Stimulated activated CD4-positive, alpha-beta T cell treated with anti-CD3 and anti-CD28 coated beads, Interleukin-2, amount 100 ng/mL, for 24 hours (primary cell): ENCODE measurements at places on chromosomes 5 and 9.

- DNase-seq = no peak
Measured at GRCh38 chr5:91910655-91911054, 527.5 kb upstream of the ARRDC3 start.

DNA sequence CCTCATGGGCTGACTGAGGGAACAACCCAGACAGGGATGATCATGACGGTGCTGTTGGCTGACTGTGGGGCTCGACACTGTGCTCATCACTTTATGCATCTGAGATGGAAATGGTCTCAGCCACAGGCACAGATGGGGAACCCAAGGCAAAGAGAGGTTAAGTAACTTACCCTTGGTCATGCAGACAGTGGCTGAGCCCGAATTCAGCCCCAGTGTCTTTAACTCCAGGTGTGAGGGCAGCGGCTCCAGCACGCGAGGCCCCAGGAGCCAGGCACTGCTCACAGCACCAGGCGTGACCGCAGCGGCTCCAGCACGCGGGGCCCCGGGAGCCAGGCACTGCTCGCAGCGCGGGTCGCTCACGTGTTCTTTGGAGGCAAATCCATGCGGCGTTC lies 45.3 kb upstream of the FCN1 start:
- DNase-seq = no peak

GRCh38 chr9:1839909-1840308 lies 175.2 kb upstream of the SMARCA2 start:
- DNase-seq = no peak

- DNase-seq = no peak
Measured at GRCh38 chr5:110909950-110910349, 161.6 kb upstream of the TSLP start.

- no peak for DNase-seq
Measured at GRCh38 chr5:160475864-160476438, 54.3 kb downstream of the PTTG1 start.

- DNase-seq = no peak
Measured at GRCh38 chr5:73388306-73388684, 60.3 kb downstream of the FOXD1 start.

DNA sequence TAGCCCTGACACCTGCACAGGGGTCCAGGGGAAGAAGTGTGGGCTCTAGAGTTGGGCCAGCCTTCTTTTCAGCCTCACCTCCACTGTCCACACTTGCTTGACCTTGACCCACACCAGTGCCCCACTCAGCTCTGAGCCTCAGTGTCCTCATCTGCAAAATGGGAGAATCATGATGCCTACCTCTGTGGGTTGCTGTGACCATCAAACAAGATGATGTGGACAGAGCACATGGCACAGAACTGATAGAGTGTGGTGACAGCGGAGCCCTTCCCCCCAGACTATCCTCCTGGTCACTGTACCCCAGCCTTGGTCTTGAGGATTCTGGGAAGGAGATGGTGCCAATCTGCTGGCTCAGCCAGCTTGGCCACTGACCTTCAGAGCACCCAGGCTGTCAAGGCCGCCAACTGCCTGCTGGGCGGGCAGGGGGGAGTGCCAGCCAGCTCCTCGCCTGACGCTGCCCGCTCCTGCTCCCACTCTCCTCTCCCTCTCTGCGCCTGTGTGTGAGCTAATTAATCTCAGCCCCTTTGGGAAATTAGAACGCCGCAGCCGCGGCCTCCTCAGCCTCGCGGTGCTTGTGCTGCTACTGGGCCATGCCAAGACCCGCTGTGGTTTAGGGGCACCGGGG lies 16.7 kb downstream of the CXXC5 start:
- DNase-seq = no peak

DNA sequence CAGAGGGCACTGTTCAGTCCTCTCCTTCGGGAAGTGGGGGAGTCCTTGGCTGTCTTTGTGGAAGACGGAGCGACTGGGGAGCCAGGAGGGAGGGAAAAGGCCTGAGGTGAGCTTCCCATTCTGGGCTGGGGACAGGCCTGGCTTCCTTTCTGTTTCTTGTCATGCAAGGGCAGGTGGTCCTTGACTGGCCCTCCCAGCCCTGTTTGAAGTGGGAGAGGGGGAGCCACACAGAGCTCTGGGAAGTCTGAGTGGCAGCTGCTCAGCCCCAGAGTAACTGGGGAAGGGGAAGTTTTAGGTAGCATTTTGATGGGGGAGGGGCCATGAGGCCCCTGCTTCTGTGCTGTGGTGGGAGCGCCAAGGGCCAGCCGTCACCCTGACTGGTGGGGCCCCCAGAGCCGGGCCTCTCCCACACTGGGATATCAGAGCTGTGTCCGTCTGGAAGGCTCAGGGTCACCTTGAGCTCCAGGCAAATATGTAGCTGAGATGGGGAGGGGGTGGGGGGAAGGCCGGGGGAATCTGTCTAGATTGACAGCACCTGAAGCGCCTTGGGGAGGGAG lies 6.5 kb downstream of the UNC5A start:
- DNase-seq = no peak

GRCh38 chr9:134411440-134412297 lies 85.4 kb downstream of the RXRA start:
- DNase-seq = no peak

DNA sequence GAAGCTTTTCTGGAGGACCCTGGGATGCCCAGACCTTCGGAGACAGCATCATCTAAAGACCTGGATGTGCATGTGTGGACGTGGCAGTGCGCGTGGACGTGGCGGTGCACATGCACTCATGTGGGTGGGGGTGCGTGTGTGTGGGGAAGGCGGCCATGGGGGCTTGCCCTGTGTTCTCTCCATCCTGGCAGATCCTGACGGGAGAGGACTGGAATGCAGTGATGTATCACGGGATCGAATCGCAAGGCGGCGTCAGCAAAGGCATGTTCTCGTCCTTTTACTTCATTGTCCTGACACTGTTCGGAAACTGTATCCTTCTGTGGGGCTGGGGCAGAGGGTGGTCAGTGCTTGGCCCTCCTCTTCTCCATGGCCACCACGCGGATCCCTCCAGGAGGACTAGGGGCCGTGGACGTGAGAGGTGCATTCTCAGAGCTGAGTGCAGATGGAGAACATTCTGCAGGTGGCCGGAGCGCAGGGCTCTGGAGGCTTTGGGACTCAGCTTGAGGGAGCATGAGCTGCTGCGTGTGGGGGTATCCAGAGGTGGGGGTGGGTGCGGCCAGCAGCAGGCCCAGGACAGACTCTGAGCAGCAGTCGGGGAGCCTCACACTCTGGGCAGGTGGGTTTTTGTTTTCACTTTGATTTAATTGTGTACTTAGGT lies 129.1 kb downstream of the CACNA1B start:
- no peak for DNase-seq
